Left ventricle myocardium superior (tissue), 1 donor: ENCODE measurements at places on chromosomes 3 and 15.

DNA sequence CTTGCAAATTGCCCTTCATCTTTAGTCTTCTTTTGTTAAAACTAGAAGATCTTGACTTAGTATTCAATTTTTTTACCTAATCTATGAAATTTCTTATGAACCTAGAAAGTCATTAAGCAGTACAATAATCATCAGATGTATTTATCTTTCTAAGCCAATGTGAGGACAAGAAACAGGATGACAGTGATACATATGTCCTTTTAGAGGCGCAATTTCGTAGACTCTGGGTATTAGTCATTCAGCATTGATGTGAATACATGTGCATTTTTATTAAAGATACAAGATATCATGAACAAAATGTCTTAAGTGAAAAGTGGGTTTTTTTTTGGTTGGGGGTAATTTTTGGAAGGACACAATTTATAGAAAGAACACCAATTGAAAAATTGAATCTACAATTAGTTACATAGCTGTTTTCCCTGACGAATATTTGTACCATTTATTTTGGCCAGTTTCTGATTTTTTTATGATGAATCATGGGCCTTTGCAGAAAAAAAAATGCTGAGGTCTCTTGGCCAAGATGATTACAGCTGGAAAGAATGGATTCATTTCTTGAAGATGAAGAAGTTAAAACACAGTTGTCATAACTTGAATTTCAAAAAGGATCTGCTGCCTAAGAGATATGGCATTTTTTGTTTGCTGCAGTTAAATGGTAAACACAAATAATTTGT, 48.9 kb upstream of the AGTR1 start:
- no peak for DNase-seq

DNA sequence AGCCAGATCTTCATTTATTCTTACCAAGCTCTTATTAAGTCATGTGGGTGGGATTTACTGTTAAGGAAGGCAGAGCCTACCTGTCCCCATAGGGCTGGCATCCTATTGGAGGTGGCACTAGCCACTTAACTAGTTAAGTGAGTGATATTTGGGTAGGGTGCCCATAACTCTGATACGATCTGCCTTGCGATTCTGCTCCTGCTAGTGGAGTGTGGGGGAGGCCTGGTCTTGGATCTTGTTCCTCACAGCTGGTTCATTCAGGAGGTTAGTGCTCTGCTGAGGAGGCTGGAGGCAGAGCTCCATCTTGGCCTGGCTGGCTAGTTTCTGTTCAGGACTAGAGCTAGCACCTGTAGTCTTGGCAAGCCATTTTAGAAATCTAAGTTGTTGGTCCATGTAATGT, 9.3 kb downstream of the BAHD1 start:
- DNase-seq = no peak

- no peak for DNase-seq
These were observed 131.9 kb upstream of the STRIT1 start for GRCh38 chr3:155425396-155425795.

DNA sequence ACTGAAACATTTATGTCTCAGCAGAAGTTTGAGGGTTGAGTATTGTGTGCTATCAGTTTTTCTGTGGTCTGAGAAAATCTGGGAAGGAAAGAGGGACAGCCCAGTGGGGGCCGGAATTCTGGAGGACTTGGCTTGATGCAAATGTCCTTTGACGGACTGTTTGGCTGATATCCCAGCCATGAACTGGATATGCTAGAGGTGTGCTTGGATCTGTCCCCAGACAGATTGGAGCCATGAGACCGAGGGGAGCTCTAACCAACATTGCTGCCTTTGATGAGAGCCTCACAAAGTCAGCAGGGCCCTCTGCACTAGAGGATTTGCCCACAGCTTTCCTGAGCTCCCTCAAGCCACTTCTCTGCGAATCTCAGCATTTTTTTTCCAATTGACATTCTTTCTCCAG, 405.6 kb downstream of the NTRK3 start:
- DNase-seq = no peak

DNA sequence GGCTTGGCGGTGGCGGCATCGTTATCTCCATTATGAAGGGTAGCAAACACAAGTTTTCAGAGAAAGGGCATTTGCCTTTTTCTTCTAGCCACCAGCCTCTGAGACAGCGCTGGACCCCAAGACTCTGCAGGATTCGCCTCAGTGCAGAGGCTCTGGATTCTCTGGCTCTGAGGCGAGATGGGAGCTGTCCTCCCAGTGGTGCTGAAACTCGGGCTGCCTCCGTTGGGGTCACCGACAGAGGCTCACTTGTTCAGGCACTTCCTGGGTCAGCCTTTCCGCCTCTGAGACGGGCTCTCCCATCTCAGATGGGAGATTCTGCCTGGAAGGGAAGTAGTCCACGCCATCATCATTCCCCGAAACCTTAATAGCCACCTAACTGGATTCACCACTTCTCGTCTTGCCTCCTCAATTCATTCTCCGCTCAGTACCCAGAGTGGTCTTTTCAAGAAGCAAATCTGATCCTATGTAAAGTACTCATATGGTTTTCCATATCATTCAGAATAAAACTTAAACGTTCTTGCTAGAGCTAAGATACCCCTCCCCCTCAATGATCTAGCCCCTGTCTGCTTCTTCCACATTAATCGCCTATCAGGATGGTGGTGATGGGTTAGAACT, 76.9 kb downstream of the RHCG start:
- peak; percentile 68 for DNase-seq

DNA sequence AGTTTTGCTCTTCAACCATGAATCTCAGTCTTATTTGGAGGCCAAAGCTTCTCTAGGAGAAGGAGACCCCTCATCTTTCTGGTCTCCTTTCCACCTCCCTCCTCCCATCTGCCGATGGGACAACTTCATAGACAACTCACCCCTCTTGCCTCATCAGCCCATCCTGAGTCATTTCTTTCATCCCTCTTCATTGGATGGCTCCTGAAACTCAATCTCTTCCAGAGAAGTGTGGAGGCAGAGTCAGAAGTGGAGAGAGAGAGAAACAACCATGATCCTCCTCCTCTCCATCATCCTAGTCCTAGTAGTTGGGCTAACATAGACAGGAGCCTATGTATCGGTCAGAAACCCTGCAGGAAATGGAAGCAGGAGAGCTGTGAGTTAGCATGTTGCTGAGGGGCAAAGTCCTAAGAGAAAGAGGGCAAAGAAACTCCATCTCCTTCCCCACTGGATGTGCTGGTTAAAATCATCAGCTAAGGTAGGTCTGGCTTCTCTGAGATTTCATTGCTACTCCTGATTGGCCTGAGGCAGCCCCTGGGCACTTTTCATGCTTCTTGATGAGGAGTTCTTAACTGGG, 21.3 kb upstream of the HCN4 start:
- DNase-seq = no peak

- peak; percentile 62 for DNase-seq
These were observed 8.3 kb upstream of the CAMP start for GRCh38 chr3:48215019-48215418.

- DNase-seq = no peak
These were observed 122.9 kb upstream of the STT3B start for GRCh38 chr3:31409866-31410265.

GRCh38 chr3:195421400-195421799, 21.4 kb downstream of the ACAP2 start:
- no peak for DNase-seq

DNA sequence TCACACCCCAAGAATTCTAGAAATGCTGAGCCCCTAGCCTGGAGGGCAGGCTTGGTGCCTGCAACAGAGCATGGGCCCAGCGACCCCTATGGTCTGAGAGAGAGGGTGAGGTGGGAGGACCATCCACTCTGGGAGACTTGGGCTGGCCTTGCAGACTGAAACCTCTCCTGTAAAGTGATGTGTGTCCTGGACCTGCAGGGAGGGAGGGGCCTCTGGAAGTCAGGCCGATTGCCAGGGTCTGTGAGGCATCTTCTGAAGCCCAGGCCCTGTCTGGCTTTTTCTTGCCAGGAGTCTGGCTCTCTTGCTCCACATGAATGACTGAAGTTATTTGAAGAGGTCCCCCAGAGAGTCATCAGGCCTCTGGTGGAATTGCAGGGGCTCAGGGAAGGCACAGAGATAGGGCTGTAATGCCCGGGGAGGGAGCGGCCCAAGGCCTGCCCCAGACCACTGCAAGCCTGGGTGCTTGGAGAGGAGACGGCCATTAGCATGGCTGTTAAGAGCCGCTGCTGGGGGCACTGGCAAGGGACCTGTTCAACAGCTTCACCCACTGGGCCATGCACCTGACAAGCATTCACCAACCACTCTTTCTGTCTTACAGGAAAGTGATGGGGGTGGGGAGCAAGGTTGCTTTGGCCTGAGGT, 56.0 kb upstream of the CHRNA7 start:
- DNase-seq = no peak

DNA sequence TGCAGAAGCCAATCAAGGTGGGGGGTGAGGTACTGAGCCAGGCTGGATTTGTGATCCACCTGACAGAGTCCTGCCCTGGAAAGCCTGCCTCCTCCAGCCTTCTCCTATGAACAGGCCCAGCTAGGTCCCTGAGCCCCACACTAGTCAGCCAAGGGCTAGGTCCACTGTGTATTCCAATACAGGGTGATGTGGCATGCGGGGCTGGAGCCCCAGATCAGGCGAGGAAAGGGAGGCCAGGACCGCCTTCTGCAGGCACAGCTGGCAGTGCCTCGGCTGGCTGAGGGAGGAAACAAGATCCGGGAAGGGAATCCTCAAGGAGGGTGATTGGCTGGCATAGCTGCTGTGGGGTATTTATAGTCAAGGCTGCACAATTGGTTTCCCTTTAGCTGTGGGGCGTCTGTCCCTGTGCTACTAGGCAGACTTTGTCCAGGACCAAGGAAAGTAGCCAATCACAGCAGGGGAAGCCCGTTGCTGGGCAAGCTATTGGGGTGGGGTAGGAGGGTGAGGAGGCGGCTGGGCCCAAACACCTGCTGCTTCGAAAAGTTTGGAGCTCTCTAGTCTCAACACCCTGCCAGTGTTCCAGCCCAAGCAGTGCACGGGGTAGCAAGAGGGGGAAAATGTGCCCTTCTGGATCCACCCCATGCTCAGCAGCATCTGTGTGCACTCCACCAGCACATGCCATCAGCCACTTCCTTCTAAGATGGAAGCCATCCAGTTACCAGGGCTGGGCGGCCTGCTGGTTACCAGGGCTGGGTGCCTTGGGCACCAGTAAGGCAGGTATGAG, 5.9 kb downstream of the KY start:
- DNase-seq = peak; percentile 60

DNA sequence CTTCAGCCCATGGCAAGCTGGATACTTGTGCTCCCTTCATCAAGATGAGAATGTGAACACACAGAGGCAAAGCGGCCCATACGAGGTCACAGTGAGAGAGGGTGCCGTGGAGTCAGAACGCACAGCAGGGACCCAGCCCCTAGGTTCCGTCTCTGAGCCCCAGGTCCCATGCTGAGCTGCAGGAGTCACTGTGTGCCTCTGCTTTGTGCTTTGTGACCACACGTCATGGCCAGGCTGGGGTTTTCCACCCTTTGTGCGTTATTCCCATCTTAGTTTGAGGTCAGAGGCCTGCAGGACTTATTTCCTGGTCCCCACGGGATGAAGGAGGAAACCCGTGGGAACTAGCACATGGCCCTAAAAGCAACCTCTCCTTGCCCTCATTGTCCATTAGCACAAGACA, 140.3 kb downstream of the TJP1 start:
- no peak for DNase-seq

DNA sequence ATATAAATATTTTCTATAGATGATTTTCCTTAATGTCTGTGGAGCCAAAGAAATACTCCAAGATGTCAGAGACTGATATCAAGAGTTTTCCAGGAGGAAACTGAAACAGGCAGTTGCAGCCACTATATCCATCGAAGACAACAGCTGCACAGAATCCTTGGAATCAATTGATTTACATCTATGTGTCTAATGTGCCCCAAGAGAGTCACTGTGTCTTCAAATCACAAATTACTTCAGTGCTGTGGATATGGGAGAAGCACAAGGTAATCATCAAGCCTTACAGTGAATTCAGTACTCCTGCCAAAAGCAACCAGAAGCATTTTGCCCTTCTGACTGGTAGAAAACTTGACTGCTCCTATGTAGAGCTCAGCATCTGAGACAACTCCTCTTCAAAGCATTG, 51.1 kb downstream of the CPNE4 start:
- no peak for DNase-seq

DNA sequence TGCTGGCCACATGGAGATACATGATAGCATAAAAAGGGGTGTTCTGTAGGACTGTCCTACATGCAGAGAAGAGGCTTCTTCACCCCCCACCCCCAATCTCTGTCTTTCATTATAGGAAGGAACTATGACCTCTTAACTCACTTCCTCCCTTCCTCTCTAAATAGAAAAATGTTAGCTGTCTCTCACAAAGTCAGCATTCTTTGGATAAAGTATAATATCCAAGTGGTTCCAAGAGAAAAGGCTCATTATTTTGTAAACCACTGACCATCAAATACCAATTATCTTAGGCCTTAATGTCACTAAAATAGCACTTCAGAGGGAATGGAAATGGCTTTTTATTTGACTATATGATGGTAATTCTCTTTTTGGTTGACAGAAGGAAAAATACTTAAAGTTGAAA, 95.3 kb upstream of the SLC2A2 start:
- DNase-seq = no peak

- DNase-seq = no peak
These were observed 1.8 kb downstream of the ULK3 start for GRCh38 chr15:74840851-74841775.

- no peak for DNase-seq
These were observed 95.1 kb upstream of the PHLDB2 start for GRCh38 chr3:111763968-111764367.

DNA sequence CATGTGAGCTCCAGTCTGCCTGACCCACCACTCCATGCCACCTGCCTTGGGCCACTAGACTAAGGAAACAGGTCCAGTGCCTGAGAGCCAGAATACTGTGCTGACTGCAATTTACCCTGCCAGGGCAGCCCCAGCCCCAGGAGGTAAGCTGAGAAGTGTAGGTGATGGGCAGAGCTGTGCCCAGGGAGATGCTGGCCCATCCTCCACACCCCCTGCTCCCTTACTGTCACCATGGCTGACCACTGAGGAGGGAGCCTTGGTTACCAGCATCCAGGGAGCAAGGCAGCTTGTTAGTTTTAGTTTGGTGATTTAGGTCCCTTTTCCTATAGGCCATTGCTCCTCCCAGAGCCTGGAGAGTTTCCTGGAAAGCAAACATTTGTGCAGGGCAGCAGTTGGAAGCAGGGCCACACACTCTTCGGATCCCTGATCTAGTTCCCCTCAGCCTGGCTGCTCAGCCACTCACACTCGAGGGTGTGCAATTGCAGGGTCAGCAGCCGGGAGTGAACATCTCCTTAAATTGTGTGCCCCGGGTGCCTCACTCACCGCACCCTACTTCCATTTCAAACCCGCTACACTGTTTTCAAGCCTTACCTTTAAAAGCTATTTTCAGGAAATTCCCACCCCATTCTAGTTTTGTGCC, 2.0 kb downstream of the GALNT15 start:
- no peak for DNase-seq
